ENCODE measurements at places on chromosomes 16 and 17.

GRCh38 chr17:49108318-49108717 lies 24.3 kb upstream of the B4GALNT2 start:
- DNase-seq, result no peak

GRCh38 chr17:37774504-37774903 lies 29.6 kb upstream of the HNF1B start:
- no peak for DNase-seq

DNA sequence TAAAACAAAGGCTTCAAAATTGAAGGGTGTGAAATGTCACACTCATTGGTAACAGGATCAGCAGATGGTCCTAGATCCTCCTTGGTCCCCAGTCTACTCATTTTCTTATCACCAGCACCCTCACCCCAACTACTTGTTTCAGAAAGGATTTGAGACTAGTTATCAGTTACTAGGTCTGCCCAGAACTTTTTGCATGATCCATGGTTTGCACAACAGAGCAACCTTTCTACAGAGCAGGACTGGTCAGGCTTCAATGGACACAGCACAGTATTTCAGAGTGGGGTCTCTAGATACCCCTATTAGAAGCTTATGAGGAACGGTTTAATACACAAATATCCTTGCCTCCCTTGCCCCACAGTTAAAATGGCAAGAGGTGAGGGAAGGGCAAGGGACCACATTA lies 25.6 kb downstream of the TTC19 start:
- DNase-seq, result no peak

- DNase-seq, result no peak
Measured at GRCh38 chr16:12271006-12271405, 294.5 kb downstream of the SNX29 start.

- no peak for DNase-seq
Measured at GRCh38 chr16:3595521-3596021, 15.8 kb downstream of the SLX4 start.

- no peak for DNase-seq
Measured at GRCh38 chr17:49951362-49952082, 17.5 kb upstream of the DLX4 start.

DNA sequence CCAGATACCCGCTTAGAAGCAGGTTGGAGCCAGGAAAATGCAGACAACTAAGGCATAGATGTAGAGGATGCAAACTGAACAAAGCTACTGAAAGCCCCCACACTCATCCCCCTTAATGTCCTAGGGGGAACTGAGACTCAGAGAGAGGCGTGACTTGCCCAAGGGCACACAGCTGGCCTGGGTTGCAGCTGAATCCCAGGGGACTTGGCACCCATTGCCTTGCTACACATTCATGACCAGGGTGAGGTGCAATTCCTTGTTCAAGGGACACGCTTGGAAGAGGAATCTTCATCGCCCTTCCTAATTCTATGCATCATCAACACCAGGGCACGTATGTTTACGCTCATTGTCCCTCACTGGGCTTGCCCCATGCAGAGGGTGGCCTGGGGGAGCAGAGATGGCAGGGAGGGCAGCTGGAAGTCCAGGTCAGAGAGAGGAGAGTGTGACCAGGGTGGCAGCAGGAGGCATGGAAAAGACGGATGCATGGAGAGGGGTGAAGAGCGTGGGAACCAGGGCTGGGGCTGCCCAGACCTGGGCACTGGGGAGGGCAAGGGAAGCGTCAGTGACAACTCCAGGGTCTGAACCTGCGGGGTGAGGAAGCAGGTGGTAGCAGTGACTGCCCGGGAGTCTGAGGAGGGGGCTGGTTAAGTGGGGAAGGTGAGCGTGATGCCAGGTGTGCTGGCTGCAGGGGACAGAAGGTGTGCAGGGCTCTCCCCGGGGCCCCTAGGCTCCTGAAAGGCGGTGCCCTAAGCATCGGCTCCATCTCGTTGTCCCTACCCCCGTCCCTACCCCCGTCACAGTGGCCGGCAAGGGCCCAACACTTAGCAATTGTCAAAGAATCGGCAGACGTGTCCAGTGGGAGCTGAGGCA lies 267.1 kb upstream of the TNRC6C start:
- no peak for DNase-seq

Data from SK-N-MC (cell line).